ENCODE measurements at places on chromosomes 11 and 22.

DNA sequence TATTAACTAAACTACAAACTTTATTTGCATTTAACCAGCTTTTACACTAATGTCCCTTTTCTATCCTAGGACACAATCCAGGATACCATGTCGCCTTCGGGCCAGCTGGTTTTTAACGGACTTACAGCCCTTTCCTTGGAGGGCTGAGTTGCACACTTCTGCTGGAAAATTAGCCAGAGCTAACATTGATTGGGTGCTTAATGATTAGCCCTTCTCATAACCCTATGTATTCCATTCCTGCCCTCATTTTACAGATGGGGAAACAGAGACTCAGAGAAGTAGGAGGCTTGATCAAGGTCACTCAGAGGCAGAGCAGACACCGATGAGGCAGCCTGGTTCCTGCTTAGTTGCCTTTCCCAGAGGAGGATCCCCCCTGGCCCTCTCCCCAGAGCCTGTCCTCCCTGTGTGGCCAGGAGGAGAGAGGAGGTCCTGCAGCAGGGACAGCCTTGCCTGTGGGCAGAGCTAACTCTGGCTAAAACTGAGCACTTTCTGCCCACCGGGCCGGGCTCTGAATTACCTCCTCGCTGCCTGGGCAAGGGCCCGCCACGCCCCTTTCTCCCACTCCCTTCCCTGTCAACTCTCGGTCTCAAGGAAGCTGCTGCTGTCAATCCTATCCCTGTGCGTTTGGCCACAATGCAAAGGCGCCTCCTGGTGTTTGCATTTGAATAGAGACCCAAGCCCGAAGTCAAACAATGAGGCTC, 59.6 kb upstream of the PAX6 start:
- no peak for DNase-seq

DNA sequence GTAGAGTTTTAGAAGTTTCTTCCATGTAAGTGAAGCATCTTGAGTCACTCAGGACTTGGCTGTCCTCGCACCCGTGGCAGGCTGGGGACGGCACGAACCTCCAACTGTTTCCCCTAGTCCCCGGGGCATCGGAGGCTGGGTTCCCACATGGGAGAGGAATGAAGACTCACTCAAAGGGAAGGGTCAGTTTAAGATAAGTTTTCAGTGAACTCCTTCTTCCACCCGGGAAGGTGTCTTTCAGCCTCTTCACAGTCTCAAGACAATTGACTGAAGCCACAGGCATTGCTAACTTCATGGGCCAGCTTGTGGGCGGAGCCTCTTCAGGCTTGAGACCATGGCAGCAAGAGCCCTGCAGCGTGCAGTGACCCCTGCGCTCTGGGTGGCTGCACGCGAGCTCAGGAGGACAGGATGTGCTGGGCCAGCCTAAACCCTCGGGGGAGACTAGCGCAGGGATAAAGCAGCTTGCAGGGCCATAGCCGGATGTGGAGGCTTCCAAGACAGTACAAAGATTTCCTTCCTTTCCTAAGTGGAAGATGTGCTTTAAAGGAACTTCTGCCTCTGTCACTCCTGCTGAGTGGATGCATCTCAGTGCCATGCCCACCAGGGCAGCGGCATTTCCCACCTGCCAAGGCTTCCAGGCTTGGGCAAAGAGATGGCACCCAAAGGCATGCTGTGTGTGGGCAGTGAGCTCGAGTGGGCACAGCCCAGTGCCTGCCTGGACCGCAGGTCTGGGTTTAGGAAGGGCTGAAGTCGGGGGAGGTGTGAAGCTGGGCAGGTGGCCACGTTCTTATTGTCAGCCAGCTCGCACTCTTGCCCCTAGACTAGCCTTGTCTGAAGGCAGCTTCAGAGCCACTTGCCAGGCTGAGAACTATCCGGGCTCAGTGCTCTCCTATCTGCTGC, 32.9 kb downstream of the PPIL2 start:
- peak; percentile 32 for DNase-seq

GRCh38 chr11:5151713-5152153, 2.8 kb downstream of the OR52A1 start:
- DNase-seq = no peak

DNA sequence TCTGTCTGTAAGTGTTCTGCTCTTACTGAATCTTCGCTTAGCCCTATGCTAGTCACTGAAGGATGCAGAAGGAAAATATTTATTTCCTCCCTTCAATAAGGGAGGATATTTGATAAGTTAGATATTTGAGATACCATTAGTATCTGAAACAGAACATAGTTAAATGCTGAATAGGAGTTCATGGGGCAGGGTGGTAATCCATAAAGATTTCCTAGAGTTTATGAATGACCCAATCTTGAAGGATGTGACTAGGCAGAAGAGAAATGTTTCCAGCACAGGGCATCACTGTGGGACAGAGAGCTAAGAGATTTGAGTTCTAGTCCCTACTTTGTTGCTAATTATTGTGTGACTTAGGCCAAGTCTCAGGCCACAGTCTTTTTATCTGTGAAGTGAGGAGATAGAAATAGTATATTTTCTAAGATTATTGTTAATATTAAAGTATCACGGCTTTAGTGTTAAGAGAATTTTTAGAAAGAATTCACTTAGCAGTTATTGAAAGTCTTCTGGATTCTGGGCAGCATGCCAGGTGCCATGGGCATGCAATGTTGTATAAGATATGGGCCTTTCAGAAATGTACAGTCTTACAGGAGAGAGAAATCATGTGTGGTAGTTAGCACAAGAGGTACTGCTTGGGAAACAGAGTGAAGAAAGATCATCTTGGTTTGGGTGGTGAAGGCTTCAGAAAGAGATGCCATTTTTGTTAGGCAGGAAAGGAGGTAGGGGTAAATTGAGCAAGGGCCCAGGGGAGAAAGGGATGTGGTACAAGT, 24.0 kb downstream of the SWAP70 start:
- DNase-seq = no peak

All from uterus (tissue), 4 donors.